ENCODE measurements at places on chromosomes 1 and 21. TPM values are rescaled to one million over a fixed set of nuclear protein-coding genes. Genes with fewer than 3 reads are reported as not detected.

Gene MSH4
- 0.10 TPM for total RNA-seq

Gene PPP1R8
- 57.2 TPM for total RNA-seq

DNA sequence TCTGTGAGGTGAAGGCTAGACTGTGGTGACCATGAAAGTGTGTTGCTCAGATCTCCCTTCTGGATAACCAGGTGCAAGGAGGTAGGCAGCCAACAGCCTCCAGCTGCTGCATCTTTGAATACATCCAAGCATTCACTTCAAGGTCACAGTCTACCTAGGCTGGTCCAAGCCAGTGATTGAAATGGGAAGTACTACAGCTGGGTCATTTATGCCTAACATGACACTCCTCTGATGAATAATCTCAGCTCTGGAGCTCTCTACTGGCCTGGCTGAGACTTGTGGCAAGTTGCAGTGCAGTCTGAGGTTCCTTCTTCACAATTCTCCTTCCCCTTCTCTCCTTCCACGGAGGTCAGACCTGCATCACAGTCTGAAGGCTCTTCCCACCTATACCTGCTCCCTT is 35.0 kb upstream of the ARHGAP29 start:
- DNase-seq = no peak

DNA sequence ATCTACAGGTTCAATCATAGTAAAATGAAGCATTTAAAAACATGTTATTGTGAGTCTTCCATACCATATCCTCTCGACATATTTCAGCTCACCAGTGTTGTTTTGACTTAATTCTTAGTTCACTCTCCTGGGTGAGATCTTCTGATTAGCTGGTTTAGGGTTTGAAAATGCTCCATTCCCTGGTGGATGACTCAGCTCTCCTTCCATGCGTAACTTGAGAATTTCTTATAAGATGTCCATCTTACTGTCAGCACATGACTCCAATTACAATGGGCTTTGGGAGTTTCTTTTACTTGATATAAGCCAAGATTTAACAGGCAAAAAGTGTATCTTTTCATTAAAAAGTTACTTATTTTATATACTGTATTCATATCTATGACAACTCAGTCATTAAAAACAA is 476.5 kb downstream of the BRINP3 start:
- peak; percentile 30 for DNase-seq

DNA sequence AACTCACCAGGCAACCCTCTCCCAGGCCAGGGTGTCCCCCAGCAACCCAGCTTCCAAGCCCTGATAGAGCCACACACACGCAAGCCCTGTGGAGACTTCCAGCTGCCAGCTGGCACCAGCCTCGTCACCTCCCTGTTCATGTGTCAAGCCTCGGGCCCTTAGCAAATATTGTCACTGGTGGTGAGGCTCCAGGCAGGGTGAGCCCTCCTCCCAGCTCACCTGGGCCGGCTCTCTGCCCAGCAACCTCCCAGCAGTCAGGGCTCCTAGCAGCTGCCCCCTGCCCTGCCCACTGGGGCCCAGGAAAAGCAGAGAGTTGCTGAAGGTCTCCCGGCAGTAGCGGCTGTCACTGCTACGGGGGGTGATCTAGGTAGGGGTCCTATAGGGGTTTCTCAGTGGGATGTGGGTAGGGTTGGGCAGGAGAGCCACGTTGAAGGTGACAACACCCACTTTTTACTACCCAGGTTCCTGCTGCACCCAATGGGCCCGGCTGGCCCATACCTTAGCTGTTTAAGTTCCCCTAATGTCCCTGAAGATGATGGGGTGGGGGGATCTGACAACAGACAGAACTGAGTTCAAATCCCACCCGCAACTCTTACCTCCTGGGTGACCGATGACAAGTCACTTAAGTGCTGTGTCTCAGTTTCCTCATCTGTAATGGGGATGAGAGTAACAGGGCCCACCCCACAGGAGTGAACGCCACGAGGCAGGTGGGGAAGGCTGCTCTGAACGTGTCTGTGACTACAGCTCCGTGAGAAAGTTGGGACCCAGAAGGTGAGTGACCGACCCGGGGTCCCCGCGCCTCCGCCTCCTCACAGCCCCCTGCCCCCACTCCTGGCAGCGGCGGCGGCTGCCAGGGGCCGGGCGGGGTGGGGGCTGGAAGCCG is 678 bp downstream of the TTC39A start:
- no peak for DNase-seq

DNA sequence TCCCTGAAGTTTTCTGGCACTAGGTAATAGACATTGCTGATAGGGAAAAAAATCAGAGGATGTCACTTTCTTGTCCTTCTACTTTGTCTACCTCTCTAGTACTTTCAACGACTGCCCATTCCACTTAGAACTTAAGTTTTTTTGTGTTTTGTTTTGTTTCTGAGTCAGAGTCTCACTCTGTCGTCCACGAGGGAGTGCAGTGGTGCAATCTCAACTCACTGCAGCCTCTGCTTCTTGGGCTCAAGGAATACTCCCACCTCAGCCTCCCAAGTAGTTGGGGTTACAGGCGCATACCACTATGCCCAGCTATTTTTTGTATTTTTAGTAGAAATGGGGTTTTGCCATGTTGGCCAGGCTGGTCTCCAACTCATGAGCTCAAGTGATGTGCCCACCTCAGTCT is 79.2 kb downstream of the SGIP1 start:
- DNase-seq = no peak
